ENCODE measurements at places on chromosomes 3 and 15.

GRCh38 chr3:65728138-65728537 is 310.6 kb downstream of the MAGI1 start:
- DNase-seq = no peak

GRCh38 chr3:124810970-124811369 is 76.2 kb downstream of the ITGB5 start:
- DNase-seq = no peak

GRCh38 chr15:70610541-70610940 is 152.8 kb downstream of the UACA start:
- DNase-seq = no peak

GRCh38 chr3:64717411-64717810 is 29.6 kb upstream of the ADAMTS9 start:
- no peak for DNase-seq

GRCh38 chr3:98272126-98272525 is 8.1 kb downstream of the OR5H6 start:
- DNase-seq = no peak

DNA sequence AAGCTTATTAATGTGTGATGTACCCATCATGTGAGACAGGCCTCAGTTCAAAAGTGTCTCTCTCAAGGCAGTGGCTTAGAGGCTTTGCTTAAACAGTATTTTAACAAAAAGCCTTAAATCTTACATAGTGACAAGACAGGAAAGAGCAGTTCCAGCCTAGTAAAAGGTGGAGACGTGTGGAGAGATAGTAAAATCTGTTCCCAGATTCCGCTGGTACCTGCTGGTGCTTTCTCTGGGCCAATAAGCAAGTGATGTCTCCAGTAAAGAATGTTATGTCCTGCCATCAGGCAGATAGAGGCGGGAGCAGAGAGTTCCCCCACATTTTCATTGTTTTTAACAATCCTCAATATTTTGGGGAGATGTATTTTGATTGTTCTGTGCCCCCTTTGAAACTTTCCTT is 135.0 kb downstream of the VPS8 start:
- no peak for DNase-seq

- DNase-seq = peak; percentile 61
These were observed 437.7 kb downstream of the RAP2B start for GRCh38 chr3:153599685-153600084.

DNA sequence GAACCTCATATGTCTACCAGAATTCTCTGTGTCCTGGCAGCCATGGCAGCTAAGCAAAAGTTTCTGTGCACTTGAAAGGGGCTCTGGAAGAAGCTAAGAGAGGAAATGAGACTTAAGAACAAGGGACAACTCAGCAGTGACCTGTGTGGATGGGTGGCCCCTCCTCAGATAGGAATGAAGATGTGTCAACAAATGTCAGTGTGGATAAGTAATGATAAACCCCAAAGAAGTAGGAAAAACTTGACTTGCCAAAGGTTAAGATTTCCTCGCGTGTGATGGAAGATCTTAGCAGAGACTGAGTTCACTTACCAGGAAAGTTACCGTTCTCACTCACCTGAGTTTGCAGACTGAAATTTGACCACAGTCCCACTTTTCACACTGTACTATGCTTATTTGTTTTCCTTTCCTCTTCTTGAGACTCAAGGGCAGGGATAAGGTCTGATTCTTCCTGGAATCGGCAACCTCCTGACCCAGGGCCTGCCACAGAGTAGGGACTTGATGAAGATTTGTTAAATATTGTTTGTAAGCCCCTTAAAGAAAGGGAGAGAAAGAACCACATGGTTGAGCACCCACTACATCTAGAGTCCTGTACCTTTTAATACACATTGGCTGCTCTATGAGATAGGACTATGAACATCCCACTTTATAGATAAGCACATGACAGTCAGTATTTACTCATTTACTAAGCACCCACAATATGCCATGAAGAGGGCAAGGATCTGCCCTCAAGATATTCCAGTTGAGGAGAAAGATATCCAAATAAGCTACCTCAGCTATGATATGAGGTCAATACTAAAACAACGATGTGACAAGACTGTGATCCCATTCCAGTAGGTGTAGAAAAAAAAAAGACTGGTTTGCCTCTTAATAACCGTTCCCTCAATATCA is 7.3 kb upstream of the HRH1 start:
- DNase-seq = no peak

DNA sequence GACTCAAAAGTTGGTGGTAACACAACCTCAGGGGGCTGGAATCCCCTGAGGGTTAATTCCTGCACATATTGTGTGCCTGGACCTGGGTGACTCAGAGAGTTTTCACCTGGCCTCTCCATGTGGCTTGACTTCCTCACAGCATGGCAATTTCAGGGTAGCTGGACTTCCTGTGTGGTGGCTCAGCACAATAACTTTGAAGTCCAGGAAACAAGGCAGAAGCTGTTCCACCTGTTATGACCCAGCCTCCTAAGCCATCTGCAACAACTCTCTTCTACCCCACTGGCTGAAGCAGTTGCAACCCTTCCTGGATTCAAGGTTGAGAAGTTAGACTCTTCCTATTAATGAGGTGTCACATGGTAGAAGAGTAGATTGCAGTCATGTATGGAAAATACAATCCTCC is 58.4 kb downstream of the EDEM1 start:
- DNase-seq = no peak

- no peak for DNase-seq
These were observed 219.8 kb downstream of the ROBO2 start for GRCh38 chr3:77259694-77260093.

- no peak for DNase-seq
These were observed 141.7 kb downstream of the CACNA2D3 start for GRCh38 chr3:54264050-54264449.

DNA sequence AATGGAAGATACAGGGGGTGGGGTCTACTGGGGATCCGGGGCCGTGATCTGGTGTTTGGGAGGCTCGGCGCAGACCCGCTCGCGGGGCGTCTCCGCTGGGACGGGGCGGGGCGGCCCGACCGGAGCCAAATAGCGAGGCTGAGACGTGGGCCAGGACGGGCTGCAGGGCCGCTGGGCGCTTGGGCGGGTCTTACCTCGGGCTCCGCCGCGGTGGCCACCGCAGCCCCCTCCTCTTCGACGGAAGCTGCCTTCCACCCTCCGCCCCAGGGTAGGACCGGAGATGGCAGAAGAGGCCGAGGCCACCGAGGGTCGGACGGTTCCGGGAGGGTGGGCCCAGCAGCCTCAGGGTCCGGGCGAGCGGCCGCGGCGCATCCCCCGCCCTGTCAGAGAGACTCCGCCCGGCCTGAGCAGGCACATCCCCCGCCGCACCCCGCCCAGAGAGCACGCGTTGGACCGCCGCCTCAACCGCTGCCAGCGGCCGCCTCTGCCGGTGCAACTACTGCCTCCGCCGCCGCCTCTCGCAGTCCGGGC is 399 bp downstream of the MYO9A start:
- DNase-seq = peak; percentile 89

DNA sequence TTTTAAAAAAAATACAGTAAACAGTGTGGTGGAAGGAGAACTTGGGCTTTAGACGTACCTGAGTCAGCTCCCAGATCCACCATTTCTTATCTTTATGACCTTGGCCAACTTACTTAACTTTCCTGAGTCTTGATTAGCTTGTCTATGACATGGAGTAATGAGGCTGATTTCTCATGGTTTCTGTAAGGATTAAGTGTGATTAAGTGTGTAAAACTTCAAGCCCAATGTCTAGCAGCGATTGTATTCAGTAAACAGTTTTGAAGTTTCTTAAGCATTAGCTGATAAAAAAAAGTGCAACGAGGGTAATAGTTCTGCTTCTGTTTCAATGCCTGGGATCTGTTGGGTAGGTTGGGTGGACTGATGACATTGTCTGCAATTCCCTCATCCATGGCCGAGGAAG is 10.8 kb downstream of the TRPM1 start:
- no peak for DNase-seq

DNA sequence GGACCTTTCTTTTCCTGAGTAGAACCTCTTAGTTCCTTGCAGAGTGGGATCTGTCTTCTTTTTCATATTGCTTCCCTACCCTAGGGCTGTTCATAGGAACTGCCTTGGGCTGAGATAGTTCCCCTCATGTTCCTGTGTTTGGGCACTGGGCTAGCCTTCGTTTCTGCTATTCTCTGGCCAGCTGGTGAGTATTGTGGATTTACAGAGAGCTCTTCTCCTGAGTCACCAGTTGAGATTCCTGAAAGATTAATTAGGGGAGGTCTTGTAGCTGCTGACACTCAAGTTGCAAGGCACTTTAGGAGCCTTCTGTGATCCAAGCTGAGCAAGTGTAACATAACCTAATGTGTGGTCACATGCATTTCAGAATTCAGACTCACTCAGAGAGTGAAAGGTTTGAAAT is 30.7 kb downstream of the CHD2 start:
- DNase-seq = no peak
